NCI-H187 treated with DMSO at 0.1 percent for 48 hours (cell line): ENCODE measurements at places on chromosomes 13 and 19.

DNA sequence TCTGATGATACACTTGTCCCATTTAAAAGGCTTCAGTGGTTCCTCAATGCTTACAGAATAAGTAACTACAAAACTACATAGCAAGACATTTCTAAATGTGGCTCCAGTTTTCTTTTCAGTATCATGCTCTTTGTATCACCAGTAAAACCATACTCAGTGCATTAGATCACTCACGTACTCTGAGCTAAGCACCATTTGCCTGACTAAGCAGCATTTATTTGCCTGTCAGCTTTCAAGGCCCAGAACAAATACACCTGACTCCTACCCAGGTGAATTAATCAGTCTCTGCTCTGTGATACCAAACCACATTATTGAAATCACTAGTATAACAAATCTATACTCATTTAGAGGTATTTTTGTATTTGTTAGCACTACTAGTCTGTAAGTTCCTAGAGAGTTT lies 47.4 kb upstream of the PCDH20 start:
- no peak for DNase-seq

DNA sequence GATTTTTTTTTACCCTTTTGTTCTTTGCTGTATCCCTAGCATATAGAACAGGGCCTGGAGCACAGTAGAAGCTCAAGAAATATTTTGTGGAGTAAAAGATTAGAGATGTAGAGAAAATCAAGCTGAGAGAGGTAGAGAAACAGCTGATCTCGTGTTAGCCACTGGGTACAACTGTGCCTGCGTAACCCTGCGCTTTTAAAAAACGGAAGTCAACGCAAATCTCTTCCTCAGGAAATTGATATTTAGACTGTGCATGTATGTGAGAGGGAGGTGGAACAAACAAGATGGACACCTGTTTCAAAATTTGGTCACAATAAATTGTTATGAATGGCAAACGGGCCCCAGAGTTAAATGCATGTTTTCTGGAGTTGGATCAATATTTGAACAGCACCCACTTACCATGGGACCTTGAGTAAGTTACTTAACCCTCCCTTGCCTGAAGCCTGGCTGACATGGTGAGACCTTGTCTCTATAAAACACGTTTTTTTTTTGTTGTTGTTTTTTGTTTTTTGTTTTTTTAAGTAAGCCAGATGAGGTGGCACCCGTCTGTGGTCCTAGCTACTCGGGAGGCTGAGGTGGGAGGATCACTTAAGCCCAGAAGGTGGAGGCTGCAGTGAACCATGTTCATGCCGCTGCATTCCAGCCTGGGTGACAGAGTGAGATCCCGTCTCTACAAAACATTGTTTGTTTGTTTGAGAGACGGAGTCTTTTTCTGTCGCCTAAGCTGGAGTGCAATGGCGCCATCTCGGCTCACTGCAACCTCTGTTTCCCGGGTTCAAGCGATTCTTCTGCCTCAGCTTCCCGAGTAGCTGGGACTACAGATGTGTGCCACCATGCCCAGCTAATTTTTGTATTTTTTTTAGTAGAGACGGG lies 3.3 kb upstream of the EPOR start:
- DNase-seq: no peak

DNA sequence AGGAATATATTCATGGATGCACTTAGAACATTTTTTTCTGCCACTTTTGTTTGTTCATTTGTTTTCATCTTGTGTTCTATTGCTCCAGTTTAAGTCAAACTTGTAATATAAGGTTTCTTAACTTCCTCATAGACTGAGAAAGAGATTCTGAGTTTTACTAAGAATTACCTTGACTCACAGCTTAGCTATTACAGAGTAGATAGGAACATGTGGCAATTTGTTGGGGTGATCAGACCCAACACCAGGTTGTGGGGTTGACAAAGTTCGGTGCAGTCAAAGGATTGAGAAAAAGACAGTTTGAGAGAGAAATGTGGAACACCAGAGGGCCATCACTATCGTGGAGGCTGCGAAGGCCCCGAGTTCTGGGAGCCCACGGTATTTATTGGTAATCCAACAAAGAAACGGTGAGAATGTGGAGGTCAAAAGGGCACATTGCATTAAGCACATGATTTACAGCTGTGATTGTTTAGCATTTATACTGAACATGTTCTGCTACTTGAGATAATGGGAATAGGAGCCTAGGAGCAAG lies 2526.0 kb downstream of the PCDH9 start:
- DNase-seq: no peak

- DNase-seq: no peak
These were observed 19.3 kb downstream of the GNA15 start for GRCh38 chr19:3154957-3155736.

- DNase-seq: no peak
These were observed 14.2 kb downstream of the ONECUT3 start for GRCh38 chr19:1767464-1767933.

- no peak for DNase-seq
These were observed 257.2 kb downstream of the DIAPH3 start for GRCh38 chr13:59906413-59907049.

GRCh38 chr19:48415395-48415794 lies 21.9 kb downstream of the GRIN2D start:
- no peak for DNase-seq

GRCh38 chr13:83780227-83780626 lies 102.0 kb downstream of the SLITRK1 start:
- DNase-seq: no peak

- DNase-seq: no peak
These were observed 44.6 kb downstream of the GJA3 start for GRCh38 chr13:20116213-20116612.
